CD4-positive, alpha-beta T cell treated with Interferon gamma for 1 hour (primary cell): ENCODE measurements at places on chromosomes 13 and 19.

DNA sequence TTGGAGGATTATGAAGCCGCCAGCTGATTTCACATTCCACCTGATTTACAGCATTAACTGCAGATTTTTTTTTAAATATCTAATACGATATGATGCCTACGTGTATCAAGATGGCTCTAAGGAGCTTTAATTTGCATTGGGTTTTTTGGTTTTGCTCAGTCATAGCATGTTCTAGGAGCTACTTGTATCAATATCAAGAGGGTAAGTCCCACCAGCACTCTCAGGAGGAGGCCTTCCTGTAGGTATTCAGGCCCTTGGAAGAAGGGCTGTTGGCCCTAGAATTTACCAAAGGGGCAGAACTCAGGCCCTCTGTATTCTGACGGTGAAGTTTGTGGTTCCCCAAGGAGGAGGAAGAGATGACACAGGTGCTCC is 97.2 kb upstream of the IPO5 start:
- no peak for DNase-seq

DNA sequence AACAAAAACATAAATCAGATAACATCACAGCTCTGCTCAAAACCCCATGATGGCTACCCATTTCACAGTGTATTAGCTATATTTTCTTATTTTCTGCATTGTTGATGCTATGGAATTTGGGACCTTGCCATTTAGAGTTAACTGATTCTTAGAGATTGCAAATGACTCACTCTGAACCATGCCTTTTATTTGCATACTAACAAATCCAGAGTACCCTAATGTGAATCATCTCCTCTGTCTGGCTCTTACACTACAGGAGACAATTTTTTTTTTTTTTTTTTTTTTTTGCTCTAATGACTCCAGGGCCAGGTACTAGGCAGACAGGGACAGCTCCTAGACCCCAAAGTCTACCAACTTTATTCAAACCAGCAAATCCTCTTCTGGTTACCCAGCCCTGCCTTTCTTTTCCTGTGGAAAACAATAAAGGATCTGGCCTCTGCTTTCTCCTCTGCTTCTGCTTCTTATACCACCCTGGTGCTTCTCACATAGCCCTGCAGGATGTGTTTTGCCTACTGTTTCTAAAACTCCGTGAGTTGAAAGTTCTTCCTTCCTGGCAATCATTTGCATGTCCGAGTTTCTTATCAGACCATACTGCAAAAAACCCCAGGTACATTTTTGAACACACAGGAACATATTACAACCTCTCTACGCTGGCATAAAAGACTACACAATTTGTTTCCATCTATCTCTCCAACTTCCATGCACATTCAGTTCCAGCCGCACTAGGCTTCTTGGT is 10.6 kb upstream of the ZNF460 start:
- DNase-seq = no peak

DNA sequence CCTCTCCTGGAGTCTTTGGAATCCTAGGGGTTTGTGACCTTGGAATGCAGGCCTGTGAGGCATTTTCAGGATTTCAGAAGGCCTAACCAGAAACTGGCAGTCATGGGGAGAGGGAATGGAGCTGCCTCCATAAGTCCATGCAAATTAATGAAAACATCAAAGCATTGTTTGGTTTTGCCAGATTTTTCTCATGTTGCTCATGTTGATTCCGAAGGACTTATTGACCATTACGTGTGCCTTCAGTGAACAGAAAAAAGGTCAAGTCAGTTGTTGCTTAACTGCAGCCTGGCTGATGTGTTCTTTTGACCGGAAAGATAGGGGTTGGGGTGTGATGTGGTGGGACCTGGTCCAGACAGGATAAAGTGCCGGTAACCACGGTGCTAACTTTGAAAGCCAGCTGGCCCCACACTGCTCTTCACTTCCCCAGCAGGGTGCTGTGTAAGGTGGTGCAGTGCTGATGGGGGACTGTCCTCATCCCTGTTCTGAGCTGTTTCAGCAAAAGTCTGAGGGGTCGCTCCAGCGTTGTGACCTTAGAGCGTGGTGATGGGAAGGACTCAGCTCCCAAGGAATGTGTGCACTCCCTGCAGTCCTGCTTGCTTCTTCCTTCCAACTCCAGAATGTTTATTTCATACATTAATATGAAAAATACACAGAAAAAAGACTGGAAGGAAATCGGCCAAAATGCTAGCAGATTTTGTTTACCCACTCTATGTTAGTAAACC is 3.5 kb downstream of the RNF113B start:
- DNase-seq = no peak

- peak; percentile 40 for DNase-seq
These were observed 1.8 kb upstream of the IFI30 start for GRCh38 chr19:18171605-18172327.

GRCh38 chr13:46124531-46124966 is 19.7 kb upstream of the CPB2 start:
- DNase-seq = peak; percentile 25

- peak; percentile 16 for DNase-seq
These were observed 26.2 kb downstream of the INSR start for GRCh38 chr19:7267792-7268704.

GRCh38 chr13:113477724-113478123 is 12.8 kb downstream of the DCUN1D2 start:
- DNase-seq = no peak

GRCh38 chr13:97621631-97622030 is 187.7 kb downstream of the RAP2A start:
- DNase-seq = no peak
